ENCODE measurements at places on chromosomes 2 and 18. TPM values are rescaled to one million over a fixed set of nuclear protein-coding genes. Genes with fewer than 3 reads are reported as not detected.

Gene MDH1B
- polyA plus RNA-seq = 0.95 TPM

Gene ANKRD30BL
- polyA plus RNA-seq = not detected

GRCh38 chr2:171793691-171794678 lies 100.1 kb downstream of the SLC25A12 start:
- DNase-seq = no peak

- peak; percentile 73 for DNase-seq
These were observed 144.3 kb upstream of the PELI1 start for GRCh38 chr2:64288321-64289193.

DNA sequence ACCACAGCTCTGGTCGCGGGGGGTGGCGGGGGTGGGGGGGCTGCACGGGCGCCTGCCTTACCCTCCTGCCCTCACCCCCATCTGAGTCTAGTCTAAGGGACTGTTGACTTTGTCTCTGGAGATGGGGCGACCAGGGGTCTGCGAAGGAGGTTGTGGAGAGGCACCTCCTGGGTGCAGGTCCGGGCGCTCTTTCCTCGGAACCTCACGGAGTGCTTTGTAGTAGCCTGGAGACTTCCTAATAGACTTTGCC lies 141.3 kb downstream of the MEIS1 start:
- no peak for DNase-seq
